ENCODE measurements at places on chromosomes 7 and 10. TPM values are rescaled to one million over a fixed set of nuclear protein-coding genes. Genes with fewer than 3 reads are reported as not detected.

Gene AKR1E2
- 18.0 TPM for total RNA-seq

Gene ASIC3
- 0.10 TPM for total RNA-seq

- DNase-seq, result no peak
Observed at GRCh38 chr10:122577311-122577885, 16.8 kb downstream of the DMBT1 start.

Gene OR9A2
- not detected for total RNA-seq

Gene RSPH10B2
- not detected for total RNA-seq

DNA sequence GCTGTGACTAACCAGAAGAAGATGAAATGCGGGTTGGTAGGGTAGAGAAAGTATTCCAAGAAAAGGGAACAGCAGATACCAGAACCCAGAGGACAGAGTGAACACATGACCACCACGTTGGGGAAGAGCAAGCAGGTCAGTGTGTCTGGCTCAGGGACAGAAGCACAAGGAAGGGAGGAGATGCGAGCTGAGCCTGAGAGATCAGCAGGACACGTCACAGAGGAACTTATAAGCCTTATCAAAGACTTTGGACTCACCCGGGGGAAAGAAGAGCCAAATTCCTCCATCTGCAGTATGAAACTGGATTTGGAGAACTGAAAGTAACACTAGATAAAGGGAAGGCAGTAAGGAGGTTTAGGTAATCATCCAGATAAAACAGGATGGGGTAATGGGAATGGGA lies 232.1 kb upstream of the NPVF start:
- DNase-seq, result no peak

Gene CALML5
- total RNA-seq, result not detected

- DNase-seq, result no peak
Observed at GRCh38 chr7:156993925-156994235, 16.6 kb downstream of the MNX1 start.

GRCh38 chr10:119693262-119693957 lies 32.4 kb upstream of the INPP5F start:
- peak; percentile 89 for DNase-seq

- DNase-seq, result no peak
Observed at GRCh38 chr10:104317726-104318299, 20.5 kb downstream of the ITPRIP start.

- DNase-seq, result no peak
Observed at GRCh38 chr7:155962968-155963300, 150.7 kb upstream of the SHH start.

DNA sequence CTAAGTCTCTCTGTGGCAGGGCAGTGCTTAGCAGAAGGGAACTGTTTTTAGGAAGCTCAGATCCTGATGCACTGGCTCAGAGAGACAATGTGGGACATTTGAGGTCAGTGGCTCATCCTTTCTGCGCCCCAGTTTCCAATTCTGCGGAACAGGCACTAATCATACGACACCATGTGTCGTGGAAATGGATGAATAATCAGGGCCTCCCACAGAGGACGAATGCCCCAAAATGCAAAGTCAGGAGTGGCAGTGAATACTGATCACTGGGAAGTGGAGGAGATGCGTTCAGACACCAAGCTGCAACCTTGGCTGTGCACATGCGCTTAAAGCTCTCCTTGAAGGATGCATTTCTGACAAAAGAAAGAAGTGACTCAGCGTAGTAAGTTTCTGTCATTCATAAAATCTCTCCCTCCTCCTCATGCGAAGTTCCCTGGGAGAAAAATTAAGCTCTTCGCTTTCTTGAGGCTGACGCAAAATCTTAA lies 21.9 kb upstream of the ECHDC3 start:
- no peak for DNase-seq

DNA sequence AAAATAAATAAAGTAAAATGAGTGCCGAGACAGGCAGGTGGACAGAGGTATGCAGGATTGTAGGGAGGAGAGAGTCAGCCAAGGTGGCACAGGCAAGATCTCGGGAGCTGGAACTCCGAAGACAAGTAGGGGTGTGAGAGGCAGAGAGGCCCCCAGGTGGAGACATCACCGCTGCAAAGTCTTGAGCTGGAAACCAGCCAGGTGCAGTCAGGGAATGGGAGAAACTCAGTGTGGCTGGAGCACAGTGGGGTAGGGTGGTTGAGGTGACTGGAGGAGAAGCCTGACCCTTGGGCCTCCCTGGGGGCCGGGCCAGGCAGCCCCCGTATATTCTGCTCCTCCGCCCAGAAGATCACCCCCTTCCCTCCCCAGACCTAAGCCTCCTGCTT lies 4.2 kb downstream of the EPHB4 start:
- no peak for DNase-seq

Gene RBAK
- total RNA-seq, result 7.7 TPM

Gene ATG9B
- total RNA-seq, result not detected

DNA sequence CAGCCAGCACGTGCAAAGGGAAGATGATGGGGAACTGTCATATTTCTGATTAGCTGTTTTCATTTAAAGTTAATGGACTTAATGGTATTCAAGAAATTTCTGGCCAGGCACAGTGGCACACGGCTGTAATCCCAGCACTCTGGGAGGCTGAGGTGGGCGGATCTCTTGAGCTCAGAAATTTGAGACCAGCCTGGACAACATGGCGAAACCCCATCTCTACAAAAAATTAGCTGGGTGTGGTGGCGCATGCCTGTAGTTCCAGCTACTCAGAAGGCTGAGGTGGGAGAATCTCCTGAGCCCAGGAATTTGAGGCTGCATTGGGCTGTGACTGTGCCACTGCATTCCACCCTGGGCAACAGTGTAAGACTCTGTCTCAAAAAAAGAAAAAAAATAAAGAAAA lies 18.7 kb downstream of the STN1 start:
- DNase-seq, result no peak

Gene FXYD4
- not detected for total RNA-seq

Measured in RPMI7951 (cell line).